Activated CD8-positive, alpha-beta T cell treated with anti-CD3 and anti-CD28 coated beads, Interleukin-2, amount 10 ng/mL, durations not matched to agents 7 days and 5 days (primary cell): ENCODE measurements at places on chromosomes 1 and 21.
A peak's percentile ranks its signal among the peaks of the same experiment; 100 is the strongest.

DNA sequence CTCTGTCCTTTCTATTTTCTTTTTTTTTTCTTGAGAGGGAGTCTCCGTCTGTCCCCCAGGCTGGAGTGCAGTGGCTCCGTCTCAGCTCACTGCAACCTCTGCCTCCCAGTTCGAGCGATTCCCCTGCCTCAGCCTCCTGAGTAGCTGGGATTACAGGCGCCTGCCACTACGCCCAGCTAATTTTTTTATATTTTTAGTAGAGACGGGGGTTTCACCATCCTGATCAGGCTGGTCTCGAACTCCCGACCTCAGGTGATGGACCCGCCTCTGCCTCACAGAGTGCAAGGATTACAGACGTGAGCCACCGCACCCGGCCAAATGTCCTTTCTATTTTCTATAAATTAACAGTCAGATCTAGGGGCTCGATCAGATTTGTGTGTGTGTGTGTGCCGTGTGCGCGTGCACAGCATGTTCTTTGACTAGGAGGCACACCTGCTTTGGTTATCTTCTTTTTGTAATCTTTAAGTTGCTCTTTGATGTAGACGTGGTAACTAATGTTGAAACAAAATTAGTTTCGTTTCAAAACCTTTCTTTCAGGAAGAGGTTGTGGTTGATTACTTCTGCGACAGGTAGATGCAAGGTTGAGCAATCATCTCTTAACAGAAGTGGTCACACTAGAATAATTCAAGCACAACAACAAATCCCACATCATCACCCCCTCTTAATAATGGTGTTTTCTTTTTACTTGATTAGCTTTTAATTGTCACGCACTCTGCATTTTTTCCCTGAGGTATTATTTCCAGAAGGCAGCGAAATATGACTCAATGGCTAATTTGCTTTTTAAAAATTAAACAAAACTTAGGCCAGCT lies 779 bp upstream of the DEGS1 start:
- peak overlapping the region; percentile 90 for H3K27ac ChIP-seq
- peak; percentile 64 for DNase-seq
- peak overlapping the region; percentile 84 for H3K4me3 ChIP-seq
- no peaks in the 10 kb centered on the region for H3K27me3 ChIP-seq
- peaks cover 31% of the 10 kb centered on the region for H3K36me3 ChIP-seq

GRCh38 chr1:235675152-235675890 lies 25.7 kb upstream of the GNG4 start:
- H3K4me3 ChIP-seq, result no peak overlapping the region
- peaks cover 65% of the 10 kb centered on the region for H3K36me3 ChIP-seq
- peaks cover 6% of the 10 kb centered on the region for H3K4me1 ChIP-seq
- peak overlapping the region; percentile 51 for H3K27ac ChIP-seq
- H3K27me3 ChIP-seq, result no peaks in the 10 kb centered on the region

- no peak overlapping the region for H3K27ac ChIP-seq
- no peaks in the 10 kb centered on the region for H3K4me1 ChIP-seq
- no peak overlapping the region for H3K4me3 ChIP-seq
- no peak for DNase-seq
- H3K27me3 ChIP-seq, result no peaks in the 10 kb centered on the region
Measured at GRCh38 chr1:197355248-197355995, 87.4 kb downstream of the CRB1 start.

- no peak overlapping the region for H3K27ac ChIP-seq
- H3K4me1 ChIP-seq, result peaks cover 2% of the 10 kb centered on the region
- DNase-seq, result peak; percentile 46
- H3K4me3 ChIP-seq, result no peak overlapping the region
- H3K27me3 ChIP-seq, result no peaks in the 10 kb centered on the region
Measured at GRCh38 chr1:247118946-247119446, 14.8 kb upstream of the ZNF669 start.

DNA sequence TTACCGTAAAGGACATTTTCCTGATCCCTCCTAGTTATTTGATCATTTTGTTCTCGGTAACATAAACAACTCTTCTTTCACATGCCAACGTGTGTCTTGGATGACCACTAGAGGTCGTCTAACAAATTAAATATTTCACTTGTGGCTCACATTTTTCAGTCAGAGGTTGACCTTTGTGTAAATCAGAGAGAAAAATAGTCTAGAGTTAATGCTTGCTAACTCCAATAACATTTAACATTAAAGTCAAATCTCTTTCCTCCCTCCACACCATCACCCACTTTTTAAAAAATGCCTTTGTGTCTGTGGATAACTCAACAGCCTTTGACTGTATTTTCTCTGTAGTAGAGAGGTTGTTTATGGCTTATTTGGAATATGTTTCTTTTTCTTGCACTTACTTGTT lies 220.5 kb upstream of the B3GALT2 start:
- H3K4me3 ChIP-seq, result no peak overlapping the region
- H3K27me3 ChIP-seq, result no peaks in the 10 kb centered on the region
- H3K36me3 ChIP-seq, result peaks cover 25% of the 10 kb centered on the region
- peak; percentile 36 for DNase-seq
- H3K4me1 ChIP-seq, result peaks cover 26% of the 10 kb centered on the region

- peaks cover 9% of the 10 kb centered on the region for H3K4me1 ChIP-seq
- peaks cover 3% of the 10 kb centered on the region for H3K27me3 ChIP-seq
- no peak overlapping the region for H3K27ac ChIP-seq
- DNase-seq, result no peak
Measured at GRCh38 chr1:172912765-172913260, 137.9 kb downstream of the TNFSF18 start.

DNA sequence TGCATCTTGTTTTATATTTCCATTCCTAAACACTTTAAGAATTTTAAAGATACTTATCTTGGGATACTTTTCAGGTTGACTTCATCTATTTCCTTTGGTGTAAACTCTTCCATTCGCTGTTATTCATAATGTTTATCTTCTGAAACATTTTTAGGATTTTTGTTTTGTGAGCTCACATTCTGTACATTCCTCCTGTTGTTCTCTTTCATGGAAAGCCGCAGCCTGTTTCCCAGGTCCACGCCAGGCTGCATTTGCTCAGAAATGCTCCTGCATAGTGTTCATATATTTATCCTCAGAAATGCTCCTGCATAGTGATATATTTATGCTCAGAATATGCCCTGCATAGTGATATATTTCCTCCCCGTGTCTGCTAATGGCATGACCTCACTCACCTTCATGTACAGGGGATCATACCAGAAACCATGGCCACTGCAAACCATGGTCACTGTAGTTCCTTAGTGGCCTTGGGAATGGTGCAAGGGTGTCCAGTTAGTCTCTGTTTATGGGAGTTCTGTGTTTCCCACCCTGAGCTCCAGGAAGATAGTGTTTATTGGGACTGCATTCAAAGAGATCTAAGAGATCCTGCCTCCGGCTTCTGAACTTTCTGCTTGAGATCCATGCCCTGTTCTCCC lies 153.9 kb upstream of the GREM2 start:
- no peaks in the 10 kb centered on the region for H3K36me3 ChIP-seq
- DNase-seq, result no peak
- H3K4me3 ChIP-seq, result no peak overlapping the region
- H3K27ac ChIP-seq, result no peak overlapping the region
- no peaks in the 10 kb centered on the region for H3K27me3 ChIP-seq

DNA sequence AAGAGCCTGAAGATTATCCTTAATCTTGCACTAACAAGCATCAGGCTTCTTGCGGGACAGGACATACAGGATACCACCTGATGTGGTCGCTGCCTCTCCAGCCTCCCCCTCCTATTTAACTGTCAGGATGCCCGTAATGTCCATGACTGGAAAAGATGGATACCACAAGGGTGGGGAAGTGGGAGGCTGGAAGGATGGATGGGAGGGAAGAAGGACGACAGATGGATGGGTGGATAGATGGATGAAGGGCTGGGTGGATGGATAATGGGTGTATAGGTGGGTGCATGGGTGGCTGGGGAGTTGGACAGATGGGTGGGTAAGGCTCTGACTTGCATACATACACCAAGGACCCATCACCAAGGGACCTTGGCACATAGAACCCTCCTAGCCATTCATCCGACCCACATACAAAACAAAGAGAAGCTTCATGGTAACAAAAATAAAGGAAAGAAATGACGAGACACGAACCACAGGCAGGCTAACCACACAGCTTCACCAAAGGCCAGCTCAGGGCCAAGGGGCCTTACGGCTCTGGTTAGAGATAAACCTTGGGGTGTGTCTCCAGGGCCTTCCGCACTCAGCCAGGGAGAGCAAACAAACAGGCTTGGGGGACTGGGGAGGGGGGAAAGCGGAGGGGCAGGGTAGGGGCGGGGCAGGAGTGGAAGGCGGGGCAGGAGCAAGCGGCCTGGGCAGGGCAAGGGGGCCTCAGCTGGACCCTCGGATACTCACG lies 50.5 kb downstream of the HSPG2 start:
- DNase-seq, result no peak
- H3K27ac ChIP-seq, result no peak overlapping the region
- no peaks in the 10 kb centered on the region for H3K36me3 ChIP-seq
- no peaks in the 10 kb centered on the region for H3K4me1 ChIP-seq
- no peak overlapping the region for H3K4me3 ChIP-seq
- H3K27me3 ChIP-seq, result no peaks in the 10 kb centered on the region

- H3K4me1 ChIP-seq, result no peaks in the 10 kb centered on the region
- H3K27ac ChIP-seq, result no peak overlapping the region
- peaks cover 5% of the 10 kb centered on the region for H3K36me3 ChIP-seq
- H3K4me3 ChIP-seq, result no peak overlapping the region
Measured at GRCh38 chr1:180327089-180327488, 97.0 kb downstream of the LHX4 start.
